Activated T-cell treated with anti-CD3 and anti-CD28 coated beads, Interleukin-2, amount 50 U/mL, for 72 hours (primary cell): ENCODE measurements at places on chromosomes 7 and 10. TPM values are rescaled to one million over a fixed set of nuclear protein-coding genes. Genes with fewer than 3 reads are reported as not detected.

Gene ADARB2
- total RNA-seq, result 0.60 TPM

Gene GIMAP7
- 50.7 TPM for total RNA-seq

Gene MKLN1
- 49.6 TPM for total RNA-seq

Gene GRM3
- not detected for total RNA-seq

Gene PNLIPRP2
- total RNA-seq, result not detected

Gene NPC1L1
- total RNA-seq, result 0.25 TPM

Gene SLC18A3
- total RNA-seq, result not detected

Gene HOXA4
- 0.79 TPM for total RNA-seq

Gene VWA2
- total RNA-seq, result not detected

Gene CD36
- 0.21 TPM for total RNA-seq

Gene DNAH11
- not detected for total RNA-seq
